ENCODE measurements at places on chromosomes 4 and X.

DNA sequence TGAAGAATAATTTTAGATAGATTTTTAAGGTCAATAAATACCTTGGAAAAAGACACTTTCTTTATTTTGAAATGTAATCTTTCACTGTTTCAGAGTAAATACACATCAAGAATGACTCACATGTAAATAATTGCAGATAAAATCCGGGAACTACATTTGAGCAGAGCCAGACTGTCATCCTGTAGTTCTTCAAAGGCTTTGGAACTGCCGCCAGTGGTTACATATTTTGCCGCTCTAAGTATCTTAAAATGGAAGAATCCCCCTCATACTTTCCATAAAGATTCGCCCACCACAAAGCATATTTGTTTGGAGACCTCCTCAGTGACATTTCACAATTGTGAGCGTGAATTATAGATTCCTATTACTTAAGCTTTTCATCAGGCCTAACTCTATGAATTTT, 607.8 kb upstream of the ZFP42 start:
- no peak for DNase-seq

- no peak for DNase-seq
Measured at GRCh38 chr4:126991965-126992364, 640.8 kb upstream of the INTU start.

DNA sequence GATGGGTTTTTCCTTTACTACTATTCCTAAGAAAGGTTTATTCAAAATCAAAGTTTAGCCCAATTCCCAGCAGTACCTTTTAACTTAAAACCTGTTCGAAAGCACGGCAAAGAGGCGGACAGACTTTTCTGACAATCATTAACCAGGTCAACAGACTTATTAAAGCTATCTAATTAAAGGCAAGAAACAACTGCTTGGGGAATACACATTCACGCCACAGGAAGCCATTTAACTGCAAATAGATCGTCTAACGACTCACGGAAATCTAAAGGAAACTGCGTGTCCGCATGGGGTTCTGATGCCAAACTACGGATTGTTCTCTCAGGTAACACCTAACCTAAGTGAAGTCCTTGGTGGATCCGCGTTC, 663 bp upstream of the USP53 start:
- DNase-seq, result no peak

GRCh38 chr4:151694961-151695720, 65.7 kb downstream of the GATB start:
- no peak for DNase-seq

- DNase-seq, result no peak
Measured at GRCh38 chr4:152229782-152230289, 306.1 kb downstream of the FBXW7 start.

DNA sequence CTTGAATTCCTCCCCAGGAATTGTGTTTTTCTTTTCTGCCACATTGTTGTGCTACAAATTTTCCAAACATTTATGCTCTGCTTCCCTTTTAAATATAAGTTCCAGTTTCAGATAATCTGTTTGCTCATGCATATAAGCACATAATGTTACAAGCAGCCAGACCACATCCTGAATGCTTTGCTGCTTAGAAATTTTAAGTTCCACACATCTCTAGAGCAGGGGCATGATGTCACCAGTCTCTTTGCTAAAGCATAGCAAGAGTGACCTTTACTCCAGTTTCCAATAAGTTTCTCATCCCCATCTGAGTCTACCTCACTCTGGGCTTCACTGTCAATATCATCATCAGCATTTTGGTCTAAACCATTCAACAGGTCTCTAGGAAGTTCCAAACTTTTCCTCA, 932.5 kb downstream of the SH3BGRL start:
- no peak for DNase-seq

Data from NCI-H1105 (cell line).